SJCRH30 (cell line): ENCODE measurements at places on chromosomes 1 and 21. TPM values are rescaled to one million over a fixed set of nuclear protein-coding genes. Genes with fewer than 3 reads are reported as not detected.
A peak's percentile ranks its signal among the peaks of the same experiment; 100 is the strongest.

GRCh38 chr1:232108598-232108997 lies 482.0 kb downstream of the DISC1 start:
- DNase-seq: no peak

PLPPR4 gene
- total RNA-seq: 0.25 and 0.30 TPM in 2 replicates

- DNase-seq: peak; percentile 58
These were observed 15.8 kb downstream of the GADD45A start for GRCh38 chr1:67700692-67701410.

DNA sequence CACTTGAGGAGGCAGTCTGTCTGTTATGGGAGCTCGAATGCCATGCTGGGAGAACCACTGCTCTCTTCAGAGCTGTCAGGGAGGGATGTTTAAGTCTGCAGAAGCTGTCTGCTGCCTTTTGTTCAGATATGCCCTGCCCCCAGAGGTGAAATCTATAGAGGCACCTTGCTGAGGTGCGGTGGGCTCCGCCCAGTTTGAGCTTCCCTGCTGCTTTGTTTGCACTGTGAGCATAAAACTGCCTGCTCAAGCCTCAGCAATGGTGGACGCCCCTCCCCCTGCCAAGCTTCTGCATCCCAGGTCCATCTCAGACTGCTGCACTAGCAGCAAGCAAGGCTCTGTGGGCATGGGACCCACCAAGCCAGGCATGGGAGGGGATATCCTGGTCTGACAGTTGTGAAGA lies 247.5 kb downstream of the LMX1A start:
- DNase-seq: no peak

UBE2U gene
- total RNA-seq: not detected in 2 replicates

GRCh38 chr1:46061146-46061545 lies 71.3 kb downstream of the PIK3R3 start:
- DNase-seq: no peak

- DNase-seq: no peak
These were observed 36.6 kb downstream of the UBASH3A start for GRCh38 chr21:42440187-42440792.

GRCh38 chr1:1752190-1752589 lies 26.1 kb downstream of the NADK start:
- no peak for DNase-seq

GRCh38 chr1:204128464-204128963 lies 23.3 kb downstream of the ETNK2 start:
- no peak for DNase-seq

DNA sequence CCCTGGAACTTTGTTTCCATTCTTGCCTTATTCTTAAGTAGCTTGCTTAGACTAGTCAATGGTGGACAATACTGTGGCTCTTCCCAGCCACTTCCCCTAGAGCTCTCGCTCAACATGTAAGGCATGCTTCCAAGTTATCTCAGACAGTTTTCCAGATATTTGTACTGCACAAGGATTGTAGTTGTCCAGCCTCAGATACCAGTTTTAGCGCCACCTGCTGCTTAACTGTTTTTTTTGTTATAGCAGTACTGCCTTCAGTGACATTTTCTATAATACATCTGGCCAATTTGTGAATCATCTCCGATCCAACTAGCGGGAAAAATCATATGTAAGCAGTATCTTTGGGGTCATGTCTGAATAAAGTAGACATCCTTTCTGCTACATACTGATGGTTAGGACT lies 346.7 kb upstream of the ADGRL4 start:
- DNase-seq: peak; percentile 51

DNA sequence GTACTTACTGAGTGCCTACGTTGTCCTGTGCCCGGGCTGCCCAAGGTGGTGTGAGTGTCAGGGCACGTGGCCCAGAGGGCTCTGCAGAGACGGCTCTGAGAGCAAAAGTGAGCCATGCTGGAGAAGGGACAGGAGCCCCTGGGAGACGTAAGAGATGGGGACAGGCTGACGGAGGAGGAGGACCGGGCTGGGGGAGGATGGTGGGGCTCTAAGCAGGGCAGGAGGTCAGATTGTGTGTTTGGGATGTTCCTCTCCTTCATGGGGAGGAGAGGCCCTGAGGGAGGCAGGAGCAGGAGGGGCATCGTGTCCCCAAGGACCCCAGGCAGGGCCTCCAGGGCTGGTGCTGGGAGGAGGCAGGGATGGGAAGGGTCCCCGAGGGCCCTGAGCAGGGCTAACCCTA lies 158.9 kb downstream of the PCBP3 start:
- no peak for DNase-seq

GRCh38 chr1:53319296-53320101 lies 8.4 kb downstream of the LRP8 start:
- no peak for DNase-seq

GRCh38 chr1:196659471-196659870 lies 7.6 kb downstream of the CFH start:
- DNase-seq: no peak

ZNF281 gene
- total RNA-seq: 20.0 TPM in 2 replicates

DNA sequence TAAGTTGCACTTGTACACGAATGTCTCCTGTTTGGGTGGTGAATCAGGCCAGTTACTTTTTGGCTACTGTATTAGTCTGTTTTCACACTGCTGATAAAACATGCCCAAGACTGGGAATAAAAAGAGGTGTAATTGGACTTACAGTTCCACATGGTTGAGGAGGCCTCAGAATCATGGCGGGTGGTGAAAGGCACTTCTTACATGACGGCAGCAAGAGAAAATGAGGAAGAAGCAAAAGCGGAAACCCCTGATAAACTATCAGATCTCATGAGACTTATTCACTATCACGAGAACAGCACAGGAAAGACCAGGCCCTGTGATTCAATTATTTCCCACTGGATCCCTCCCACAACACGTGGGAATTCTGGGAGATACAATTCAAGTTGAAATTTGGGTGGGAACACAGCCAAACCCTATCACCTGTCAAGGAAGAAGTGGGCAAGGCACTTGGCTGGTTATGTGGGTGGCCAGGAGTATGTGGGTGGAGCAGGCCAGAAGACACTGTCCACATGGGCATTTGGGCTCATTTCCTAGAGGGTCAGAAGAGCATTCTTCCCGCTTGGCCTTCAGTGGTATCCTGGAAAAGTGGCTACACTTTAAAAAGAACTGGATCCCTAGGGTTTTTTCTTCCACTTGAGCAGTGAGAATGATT lies 228.8 kb downstream of the HHAT start:
- no peak for DNase-seq

JAK1 gene
- total RNA-seq: 60.2 and 60.5 TPM in 2 replicates

- no peak for DNase-seq
These were observed 12.8 kb downstream of the RGL1 start for GRCh38 chr1:183817576-183818288.

DNA sequence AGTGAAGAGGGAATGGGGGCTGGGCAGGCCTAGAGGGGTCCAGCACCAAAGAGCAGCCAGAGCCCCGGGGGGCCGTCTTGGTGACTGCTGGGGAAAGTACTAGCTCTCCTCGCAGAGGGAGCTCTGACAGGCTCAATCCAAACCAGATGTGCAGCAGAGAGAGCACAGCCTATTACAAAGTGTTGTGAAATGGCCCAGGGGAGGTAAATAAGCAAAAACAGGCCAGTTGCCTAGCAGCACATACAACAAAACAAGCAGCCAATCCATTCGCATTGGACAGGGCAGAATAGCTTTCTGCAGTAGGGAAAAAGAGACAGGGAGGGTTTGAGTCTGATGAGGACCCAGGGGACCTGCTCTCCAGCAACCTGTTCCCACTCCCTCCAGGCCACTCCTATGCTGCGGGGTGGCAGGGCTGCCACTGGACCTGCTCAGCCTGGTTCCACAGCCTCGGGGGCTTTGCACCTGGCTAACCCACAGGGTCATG lies 239.6 kb upstream of the FGGY start:
- no peak for DNase-seq

- DNase-seq: peak; percentile 51
These were observed 8.3 kb upstream of the KCNAB2 start for GRCh38 chr1:6037338-6037762.

DNA sequence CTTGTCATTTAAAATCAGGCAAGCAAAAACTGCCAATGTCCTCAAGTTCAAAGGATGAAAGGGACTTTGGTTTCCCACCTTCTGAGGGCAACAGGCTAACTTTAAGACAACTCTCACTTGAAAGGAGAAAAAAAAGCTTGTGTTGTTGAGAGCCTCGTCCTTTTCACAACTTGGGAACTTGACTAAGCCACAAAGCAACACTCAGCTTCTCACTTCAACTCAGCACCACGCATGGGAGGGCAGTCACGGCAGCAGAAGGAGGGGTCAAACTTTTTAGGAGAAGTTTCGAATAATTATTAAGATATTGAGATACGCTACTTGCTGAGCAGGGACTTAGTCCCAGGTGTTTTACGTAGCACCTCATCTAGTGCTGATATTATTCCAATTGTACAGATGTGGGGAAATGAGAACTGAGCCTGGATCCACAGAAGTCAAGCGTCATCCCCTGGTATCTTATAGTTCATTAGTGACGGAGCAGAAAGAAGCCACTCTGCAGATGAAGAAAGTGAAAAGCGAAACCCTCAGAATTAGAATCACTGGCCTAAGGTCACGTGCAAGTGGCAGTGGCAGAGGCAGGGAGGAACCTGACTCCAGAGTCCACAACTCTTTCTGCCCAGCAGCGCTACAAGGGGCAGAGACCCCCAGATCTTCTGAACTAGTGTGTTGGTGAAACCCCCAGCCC lies 83.6 kb downstream of the JAK1 start:
- DNase-seq: no peak

HECTD3 gene
- total RNA-seq: 19.6 and 21.3 TPM in 2 replicates

GRCh38 chr1:7407980-7408770 lies 362.9 kb upstream of the VAMP3 start:
- no peak for DNase-seq

DNA sequence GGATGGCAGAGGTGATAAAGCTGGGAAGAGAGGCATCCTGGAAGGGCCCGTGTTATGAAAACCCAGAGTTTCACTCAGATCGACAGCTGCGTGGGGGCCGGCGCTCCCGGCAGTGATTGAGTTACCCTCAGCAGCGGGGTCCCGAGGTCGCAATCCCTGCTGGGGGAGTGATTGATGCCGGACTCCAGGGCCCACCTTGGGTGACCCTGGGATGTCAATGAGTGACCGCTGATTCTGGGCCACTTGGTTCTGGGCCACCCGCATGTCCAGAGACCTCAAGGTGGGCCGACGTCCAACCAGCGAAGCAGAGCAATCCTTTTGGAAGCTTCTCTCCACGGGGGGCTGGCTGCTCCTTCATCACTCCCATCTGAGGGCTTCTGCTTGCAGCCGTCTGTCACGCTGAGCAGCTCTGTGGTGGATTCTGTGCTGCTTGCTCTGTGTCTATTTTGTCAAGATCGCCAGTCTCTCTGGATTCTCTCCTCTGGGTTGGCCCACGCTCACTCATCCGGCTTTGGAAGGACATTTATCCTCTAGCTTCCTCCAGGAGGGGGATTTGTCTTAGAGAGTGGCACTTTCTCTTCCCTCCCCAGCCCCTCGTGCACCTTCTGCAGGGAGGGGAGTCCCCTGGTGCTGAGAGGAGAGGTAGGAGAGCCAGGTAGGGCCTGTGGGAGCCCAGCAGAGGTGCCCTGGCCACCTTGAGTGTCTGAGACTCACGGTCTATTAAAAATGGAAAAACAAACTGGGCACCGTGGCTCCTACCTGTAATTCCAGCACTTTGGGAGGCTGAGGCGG lies 110.9 kb upstream of the C1orf174 start:
- DNase-seq: no peak

- DNase-seq: no peak
These were observed 51.2 kb downstream of the SIPA1L2 start for GRCh38 chr1:232578651-232579195.

DNA sequence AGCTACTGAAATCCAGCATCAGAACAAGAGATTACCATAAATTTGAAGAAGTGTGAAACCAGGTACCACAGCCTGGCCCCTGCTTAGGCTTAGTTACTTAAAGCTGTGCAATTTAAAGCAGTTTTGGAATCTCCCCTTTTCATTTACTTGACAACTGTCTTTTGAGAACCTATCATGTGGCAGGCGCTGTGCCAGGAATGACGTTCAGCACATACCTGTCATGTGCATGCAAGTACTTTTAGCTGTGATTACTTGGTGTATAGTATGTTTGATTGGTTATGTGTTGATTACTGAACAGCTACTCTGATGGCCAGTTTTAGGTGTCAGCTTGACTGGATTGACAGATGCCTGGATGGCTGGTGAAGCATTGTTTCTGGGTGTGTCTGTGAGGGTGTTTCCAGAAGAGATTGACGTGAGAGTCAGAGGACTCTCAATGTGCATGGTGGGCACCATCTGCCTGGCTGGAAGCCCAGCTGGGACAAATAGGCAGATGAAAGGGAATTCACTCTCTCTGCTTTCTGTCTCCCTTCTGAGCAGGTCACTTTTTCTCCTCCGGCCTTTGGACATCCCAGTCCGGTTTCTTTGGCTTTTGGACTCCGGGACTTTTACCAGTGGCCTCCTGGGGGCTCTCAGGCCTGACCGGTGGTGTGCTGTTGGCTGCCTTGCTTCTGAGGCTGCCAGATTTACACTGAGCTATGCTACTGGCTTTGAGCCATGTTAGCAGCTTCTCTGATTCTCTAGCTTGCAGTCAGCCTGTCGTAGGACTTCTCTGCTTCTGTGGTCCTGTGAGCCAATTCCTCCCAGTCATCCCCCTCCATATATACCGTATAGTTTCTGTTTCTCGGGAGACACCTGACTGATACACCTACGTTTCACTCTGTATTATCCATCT lies 178.0 kb downstream of the RYR2 start:
- DNase-seq: no peak

C1orf115 gene
- total RNA-seq: 1.6 and 1.8 TPM in 2 replicates

LCE1E gene
- not detected in 2 replicates for total RNA-seq

DNA sequence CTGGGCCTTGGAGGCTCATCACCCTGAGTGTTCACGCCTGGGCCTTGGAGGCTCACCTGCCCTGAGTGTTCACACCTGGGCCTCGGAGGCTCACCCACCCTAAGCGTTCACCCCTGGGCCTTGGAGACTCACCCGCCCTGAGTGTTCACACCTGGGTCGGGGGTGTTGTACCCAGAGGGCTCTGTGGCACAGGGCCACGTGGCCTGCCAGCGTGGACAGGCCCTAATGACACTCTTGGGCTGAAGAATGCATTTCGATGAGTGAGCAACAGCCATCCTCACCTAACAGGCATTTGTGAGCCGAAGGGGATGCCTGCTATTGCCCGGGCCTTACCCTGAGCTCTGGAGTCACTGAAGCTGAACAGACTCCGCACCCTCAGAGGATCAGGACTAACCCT lies 17.5 kb downstream of the SLC19A1 start:
- DNase-seq: no peak

- DNase-seq: no peak
These were observed 25.7 kb downstream of the PMVK start for GRCh38 chr1:154910851-154911250.

DNA sequence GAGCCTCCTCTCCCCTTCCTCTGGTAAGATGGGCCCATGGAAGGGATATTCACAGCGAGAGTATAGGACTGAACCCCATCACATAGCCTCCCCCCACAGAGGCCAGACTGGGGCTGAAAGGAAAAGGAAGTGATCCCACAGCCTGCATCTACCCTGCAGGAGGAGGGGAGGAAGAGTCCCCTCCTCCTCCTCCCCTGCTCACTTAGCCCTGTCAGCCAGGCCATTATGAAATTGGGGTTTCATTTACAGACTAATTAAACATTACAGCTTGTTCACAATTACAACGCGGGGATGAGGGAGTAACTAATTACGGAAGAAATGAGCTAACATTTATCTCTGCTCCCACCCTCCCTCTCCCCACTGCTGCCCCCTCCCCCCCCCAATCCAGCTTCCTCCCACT lies 25.4 kb downstream of the DMAP1 start:
- DNase-seq: no peak

- no peak for DNase-seq
These were observed 59.6 kb upstream of the ITPKB start for GRCh38 chr1:226798427-226799411.
